Epithelial cell of proximal tubule (primary cell): ENCODE measurements at places on chromosomes 6 and 20. TPM values are rescaled to one million over a fixed set of nuclear protein-coding genes. Genes with fewer than 3 reads are reported as not detected.

DNA sequence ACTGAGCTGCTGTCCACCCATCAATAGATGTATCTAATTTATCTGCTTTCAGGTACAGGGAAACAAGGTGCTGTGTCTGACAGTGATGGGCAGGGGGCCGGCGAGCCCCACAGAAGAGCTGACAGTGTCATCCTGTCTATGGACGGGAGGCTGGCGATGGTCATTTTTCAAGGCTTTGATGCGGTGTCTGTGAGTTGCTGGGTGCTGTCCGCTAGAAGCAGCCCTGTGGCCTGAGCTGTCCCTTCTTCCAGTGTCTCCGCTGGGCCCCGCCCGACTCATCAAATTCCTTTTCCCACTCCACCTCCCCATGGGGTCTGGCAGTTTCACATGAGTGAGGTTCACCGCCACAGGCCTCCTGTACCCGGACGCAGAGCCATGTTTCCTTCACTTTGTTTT is 161.4 kb upstream of the PMEPA1 start:
- DNase-seq: no peak

CDH4 gene
- 17.1 and 21.0 TPM in 2 replicates for total RNA-seq

PDYN gene
- total RNA-seq: not detected in 2 replicates

DNA sequence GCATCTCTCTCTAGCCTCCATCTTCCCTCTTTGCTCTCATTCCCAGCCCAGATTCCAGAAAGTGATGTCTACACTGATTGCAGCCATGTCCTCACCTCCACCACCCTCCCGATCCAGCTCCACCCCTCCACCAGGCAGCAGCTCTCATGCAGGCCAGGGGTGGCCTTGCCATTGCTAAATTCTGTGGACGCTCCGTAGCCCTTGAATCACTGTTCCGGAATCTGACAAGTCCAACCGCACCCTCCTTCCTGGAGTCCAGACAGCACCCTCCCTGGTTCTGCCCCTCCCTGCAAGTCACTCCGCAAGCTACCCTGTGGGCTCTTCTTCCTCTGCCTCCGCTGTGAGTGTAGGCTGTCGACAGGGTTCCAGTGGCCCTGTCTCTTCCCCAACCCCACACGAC is 26.2 kb downstream of the TNXB start:
- no peak for DNase-seq

DNA sequence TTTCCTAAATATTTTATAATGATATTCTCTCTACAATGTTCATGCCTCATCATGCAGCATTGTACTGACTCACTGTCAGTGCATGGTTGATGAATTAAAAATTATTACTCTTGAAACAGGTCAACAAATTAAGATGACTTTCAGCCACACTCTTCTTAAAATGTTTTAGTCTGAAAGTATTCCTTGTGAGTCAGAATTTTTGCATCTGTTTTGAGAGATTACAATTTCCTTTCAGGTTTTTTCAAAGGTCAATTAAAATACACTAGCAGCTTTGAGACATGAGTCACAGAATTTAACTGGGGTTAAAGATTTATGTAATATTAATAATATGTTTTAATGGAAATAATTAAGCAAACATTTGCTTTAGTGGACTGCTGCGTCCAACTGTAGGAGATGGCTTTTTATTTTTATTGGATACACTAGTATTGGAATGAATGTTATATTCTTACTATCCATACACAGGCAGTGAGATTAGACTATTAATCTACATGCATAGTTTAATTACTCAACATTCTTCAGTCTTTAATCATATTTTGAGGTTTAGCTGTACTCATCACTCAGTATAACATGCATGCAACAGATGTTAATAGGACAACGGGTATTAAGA is 9.7 kb downstream of the COL12A1 start:
- no peak for DNase-seq

GRCh38 chr6:143867236-143867635 is 3.0 kb downstream of the ZC2HC1B start:
- no peak for DNase-seq

GRCh38 chr6:62980093-62980492 is 231.2 kb upstream of the FKBP1C start:
- DNase-seq: no peak

- DNase-seq: no peak
These were observed 1.2 kb upstream of the HEBP2 start for GRCh38 chr6:138402838-138403187.

DNA sequence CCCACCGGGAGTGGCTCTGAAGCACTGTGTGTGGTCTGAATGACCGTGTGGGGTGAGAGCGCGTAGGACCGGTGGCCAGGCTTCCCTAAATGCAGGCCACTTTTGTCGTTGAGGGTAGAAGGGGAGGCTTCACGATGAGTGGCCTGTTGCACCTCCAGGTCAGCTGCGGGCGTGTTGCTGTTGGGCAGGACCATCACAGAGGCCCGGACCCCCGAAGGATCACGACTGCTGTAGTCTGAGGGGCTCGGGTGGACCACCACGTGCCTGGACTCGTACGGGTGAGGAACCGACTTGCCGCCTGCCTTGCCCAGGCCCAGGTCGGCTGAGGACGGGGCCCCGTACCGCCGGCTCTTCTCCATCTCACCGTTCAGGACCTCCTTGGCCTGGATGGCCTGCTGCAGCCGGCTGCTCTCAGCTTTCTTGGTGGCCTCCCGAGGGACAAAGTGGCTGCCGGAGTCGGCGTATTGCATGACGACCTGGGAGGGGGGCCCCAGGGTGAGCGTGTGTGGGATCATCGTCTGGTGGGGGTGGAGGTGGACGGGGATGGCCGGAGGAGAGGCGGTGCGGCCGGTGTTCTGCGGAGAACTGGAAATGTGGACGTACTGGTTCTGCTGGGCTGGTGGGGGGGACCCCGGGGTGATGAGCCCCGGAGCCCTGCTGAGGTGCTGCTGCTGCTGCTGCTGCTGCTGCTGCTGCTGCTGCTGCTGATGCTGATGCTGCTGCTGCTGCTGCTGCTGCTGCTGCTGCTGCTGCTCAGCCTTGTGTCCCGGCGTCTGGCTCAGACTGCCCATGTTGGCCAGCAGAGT is 88.8 kb downstream of the GMPR start:
- no peak for DNase-seq

GRCh38 chr6:7896465-7896987 is 14.1 kb downstream of the TXNDC5 start:
- no peak for DNase-seq

PEX3 gene
- 7.8 and 12.6 TPM in 2 replicates for total RNA-seq

C6orf52 gene
- 2.5 TPM in 1 of 2 replicates, not detected in the other for total RNA-seq

ZC3H12D gene
- total RNA-seq: 0.07 and 0.17 TPM in 2 replicates

RHAG gene
- not detected in 2 replicates for total RNA-seq

PRSS16 gene
- total RNA-seq: 1.0 and 2.8 TPM in 2 replicates

HLA-DMB gene
- total RNA-seq: 3.5 and 4.2 TPM in 2 replicates
